Mesenteric fat pad (tissue), 1 donor: ENCODE measurements at places on chromosomes 5 and 9. TPM values are rescaled to one million over a fixed set of nuclear protein-coding genes. Genes with fewer than 3 reads are reported as not detected.
A peak's percentile ranks its signal among the peaks of the same experiment; 100 is the strongest.

DNA sequence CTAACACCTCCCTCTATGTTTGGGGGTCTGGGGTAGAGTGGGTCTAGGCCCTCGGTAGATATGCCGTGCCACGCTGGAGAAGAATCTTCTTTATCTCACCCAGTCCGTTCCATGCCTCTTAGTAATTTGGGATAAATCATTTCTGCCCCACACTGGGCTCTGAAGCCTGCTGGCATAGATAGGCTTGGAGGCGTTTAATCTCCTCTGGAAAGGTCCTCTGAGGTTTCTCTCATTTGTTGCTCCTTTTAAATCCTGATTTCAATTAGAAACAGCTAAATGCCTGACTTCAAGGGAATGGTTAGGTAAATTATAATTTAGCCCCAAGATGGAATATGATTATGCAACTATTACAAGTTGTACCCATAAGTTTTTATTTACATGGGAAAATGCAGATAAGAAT, 57.8 kb upstream of the AKNA start:
- no peak for DNase-seq

- no peak for DNase-seq
Observed at GRCh38 chr9:137085920-137086530, 760 bp upstream of the MAN1B1 start.

GRCh38 chr9:116264361-116264760, 110.8 kb downstream of the PAPPA start:
- DNase-seq = no peak

DNA sequence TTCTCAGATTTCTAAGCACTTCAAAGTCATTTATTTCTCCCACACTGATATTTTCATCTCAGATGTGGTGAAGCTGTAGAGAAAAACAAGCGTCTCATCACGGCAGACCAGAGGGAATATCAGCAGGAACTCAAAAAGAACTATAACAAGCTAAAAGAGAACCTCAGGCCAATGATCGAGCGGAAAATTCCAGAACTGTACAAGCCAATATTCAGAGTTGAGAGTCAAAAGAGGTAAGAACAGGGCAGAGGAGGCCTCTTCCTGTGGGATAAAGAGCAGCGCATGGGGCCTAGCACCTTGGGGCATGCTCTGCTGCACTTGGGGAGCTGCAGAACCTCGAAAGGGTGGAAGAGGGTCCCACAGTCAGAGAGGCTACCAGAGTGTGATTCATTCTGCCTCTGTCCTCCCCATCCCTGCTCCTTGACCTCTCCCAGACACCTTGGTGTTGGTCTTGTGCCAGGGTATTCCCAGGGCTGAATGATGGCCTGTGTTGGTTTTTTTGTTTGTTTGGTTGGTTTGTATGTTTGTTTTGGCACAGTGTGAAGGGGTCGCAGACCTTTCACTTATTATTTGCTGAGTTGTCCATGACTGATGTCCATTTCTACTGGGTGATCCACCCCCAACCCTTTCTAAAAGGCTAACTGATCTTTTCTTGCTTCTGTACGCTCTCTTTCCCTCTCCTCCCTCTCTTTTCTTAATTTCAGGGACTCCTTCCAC, 248.9 kb downstream of the DOCK8 start:
- DNase-seq = no peak

DNA sequence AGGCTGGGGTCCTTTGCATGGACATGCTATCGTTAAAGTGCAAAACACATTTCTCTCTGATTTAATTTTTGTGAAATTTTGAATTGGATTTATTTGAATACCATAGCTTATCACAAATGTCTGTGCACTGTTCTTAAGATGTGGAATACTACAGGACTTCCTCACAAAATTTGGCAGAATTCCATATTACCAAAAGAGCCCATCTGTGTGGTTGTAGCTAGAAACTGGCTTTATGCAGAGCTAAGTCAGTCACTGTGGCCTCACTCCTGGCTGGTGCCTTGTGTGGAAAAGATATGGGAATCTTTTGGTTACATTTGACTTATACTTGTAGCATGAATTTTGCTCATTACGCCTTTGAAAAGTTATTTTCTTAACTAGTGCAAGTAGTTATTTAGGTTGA, 35.5 kb downstream of the ACO1 start:
- DNase-seq = no peak

- no peak for DNase-seq
Observed at GRCh38 chr9:116715751-116716150, 28.6 kb downstream of the TRIM32 start.

- no peak for DNase-seq
Observed at GRCh38 chr9:76516350-76516749, 57.4 kb downstream of the GCNT1 start.

GRCh38 chr5:39187831-39188731, 31.3 kb downstream of the FYB1 start:
- no peak for DNase-seq

- DNase-seq = no peak
Observed at GRCh38 chr9:109537288-109537687, 39.2 kb upstream of the PTPN3 start.

DNA sequence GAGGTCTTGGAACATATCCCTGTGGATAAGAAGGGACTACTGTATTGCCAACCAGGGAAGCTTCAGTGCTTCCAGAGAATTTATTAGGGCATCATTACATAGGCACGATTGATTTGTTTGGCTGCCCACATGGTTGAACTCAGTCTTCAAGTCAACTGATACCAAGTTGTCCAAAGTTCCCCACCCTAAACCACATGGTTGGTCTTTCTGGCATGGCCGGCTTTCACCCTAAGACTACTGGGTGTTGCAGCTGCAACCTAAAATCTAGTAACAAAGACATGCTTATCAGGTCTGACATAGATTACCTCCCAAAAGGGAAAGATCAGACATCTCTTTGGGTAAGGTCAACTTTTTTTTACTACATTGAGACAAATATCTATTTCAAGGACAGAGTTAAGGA, 37.0 kb downstream of the FAF2 start:
- no peak for DNase-seq

- peak; percentile 33 for DNase-seq
Observed at GRCh38 chr9:98709968-98710965, 1.5 kb upstream of the GABBR2 start.

GRCh38 chr5:123530728-123531127, 18.8 kb downstream of the CSNK1G3 start:
- DNase-seq = no peak

GRCh38 chr9:97954550-97954989, 16.6 kb upstream of the HEMGN start:
- DNase-seq = no peak

GRCh38 chr5:56534102-56534829, 281.1 kb upstream of the MAP3K1 start:
- DNase-seq = no peak

Gene HDAC3
- total RNA-seq = 39.3 TPM

Gene IL33
- total RNA-seq = 40.1 TPM

Gene NR4A3
- total RNA-seq = 124 TPM
